ENCODE measurements at places on chromosomes 2 and 18. TPM values are rescaled to one million over a fixed set of nuclear protein-coding genes. Genes with fewer than 3 reads are reported as not detected.

DNA sequence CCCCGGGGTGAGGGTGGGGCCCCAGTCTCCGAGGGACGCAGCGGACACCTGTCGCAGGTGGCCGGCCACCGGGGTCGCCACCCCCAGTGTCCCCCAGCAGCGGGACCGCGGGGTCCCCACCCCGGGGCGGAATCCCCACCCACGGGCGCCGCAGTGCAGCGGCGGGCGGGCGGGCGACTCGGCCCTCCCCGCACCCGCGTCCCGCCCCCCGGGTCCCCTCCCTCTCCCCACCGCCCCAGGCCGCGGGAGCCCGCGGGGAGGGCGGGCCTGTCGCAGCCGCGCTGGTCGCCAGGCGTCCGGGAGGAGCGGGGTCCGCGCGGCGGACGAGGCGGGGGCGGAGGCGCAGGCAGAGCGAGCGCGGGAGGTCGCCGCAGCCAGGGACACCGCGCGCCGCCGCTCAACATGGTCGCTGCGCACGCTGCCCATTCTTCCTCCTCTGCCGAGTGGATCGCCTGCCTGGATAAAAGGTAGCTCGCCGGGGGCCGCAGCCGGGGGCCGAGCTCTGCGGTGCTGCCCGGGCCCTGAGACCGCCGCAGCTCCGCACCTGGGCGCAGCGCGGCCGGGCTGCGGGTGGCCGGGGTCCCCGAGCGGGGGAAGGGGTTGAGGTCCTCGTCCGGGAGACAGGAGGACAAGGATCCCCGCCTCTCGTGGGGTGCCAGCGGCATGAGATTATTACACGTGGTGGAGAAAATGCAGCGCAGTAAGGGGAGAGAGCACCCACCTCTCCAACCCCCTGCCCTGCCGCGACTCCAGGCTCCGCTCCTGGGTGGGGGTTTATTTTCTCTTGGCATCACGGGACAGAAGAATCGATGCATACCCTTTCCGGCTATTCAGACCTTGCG lies at the start of gene RAPGEF4:
Gene RAPGEF4, plus strand, starts transcription at position 264 of the 842 bp plus-strand sequence. Its CDS starts 139 bp downstream, at position 403.
- H3K4me1 ChIP-seq: peaks cover 18% of the 10 kb centered on the region
- H3K27ac ChIP-seq: no peak within 1 kb of the TSS
- peaks cover 12% of the 10 kb centered on the region for H3K27me3 ChIP-seq
- peak within 1 kb of the TSS; percentile 38 for H3K4me3 ChIP-seq
- DNase-seq: no peak
- H3K36me3 ChIP-seq: no peaks in the 10 kb centered on the region

GRCh38 chr18:48157956-48158355 lies 227.5 kb upstream of the SMAD2 start:
- DNase-seq: no peak
- peaks cover 32% of the 10 kb centered on the region for H3K4me1 ChIP-seq
- no peak overlapping the region for H3K4me3 ChIP-seq
- no peaks in the 10 kb centered on the region for H3K27me3 ChIP-seq
- no peak overlapping the region for H3K27ac ChIP-seq

DNA sequence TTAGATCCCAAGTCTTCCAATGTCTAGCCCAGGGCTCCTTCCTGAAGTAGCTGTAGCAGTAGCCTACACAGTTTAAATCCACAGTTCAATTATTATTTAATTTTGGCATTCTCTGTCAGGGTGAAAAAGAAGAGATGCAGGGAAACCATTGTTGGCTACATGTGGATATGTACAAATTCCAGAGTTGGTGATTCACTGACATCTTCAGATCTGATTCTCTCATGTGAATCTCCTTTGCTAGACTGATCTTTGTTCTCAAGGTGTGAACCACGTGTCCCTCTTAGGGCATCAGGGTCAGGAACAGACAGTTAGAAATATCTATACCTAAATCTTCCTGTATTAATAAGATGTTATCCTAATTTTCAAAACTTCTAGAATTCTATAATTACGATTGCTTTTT lies 36.7 kb downstream of the ADCYAP1 start:
- H3K27ac ChIP-seq: no peak overlapping the region
- H3K4me1 ChIP-seq: no peaks in the 10 kb centered on the region
- H3K36me3 ChIP-seq: no peaks in the 10 kb centered on the region
- no peak for DNase-seq

Gene REG3A
- total RNA-seq: 351 TPM

- no peak for DNase-seq
- no peak overlapping the region for H3K4me3 ChIP-seq
- no peaks in the 10 kb centered on the region for H3K27me3 ChIP-seq
- H3K27ac ChIP-seq: no peak overlapping the region
- H3K36me3 ChIP-seq: no peaks in the 10 kb centered on the region
Observed at GRCh38 chr2:41934329-41934958, 113.4 kb upstream of the PKDCC start.

DNA sequence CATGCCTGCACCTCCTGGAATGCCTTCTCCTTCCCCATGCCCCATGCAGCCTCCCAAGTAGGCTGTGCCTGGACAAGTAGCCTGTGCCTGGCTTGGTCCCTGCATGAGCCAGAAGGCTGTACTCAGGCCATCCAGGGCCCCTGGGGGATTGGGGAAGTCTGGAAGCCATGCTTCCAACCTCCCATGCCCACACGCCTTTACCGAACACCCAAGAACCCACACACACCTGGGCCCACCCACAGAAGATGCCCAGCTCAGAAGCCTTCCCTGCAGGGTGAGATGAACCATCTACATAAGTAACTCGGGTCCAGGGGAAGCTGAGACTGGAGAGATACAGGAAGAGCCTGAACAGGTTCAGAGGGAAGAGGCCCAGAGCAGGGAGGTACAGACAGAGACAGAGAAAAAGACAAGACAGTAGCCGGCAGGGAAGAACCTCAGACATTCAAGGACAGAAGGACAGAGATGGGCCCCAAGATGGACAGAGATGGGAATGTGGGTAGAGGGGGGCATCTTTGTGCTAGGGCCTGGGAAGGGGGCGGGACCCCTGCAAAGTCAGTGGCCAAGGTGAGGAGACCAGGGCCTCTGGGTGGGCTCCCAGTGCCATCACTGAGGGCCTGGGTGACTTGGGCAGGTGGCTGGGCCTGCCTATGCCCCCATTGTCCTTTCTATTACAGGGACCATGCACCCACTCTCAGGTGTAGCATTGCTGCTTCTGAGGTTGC lies 4.3 kb downstream of the BIN1 start:
- no peak overlapping the region for H3K4me3 ChIP-seq
- no peaks in the 10 kb centered on the region for H3K36me3 ChIP-seq
- H3K4me1 ChIP-seq: peaks cover 40% of the 10 kb centered on the region
- H3K27me3 ChIP-seq: no peaks in the 10 kb centered on the region

Gene GALR1
- not detected for total RNA-seq

Gene SATB2
- 4.3 TPM for total RNA-seq

Gene SIX3
- total RNA-seq: 0.52 TPM

Gene SPATA3
- total RNA-seq: not detected

- H3K27ac ChIP-seq: no peak overlapping the region
- no peaks in the 10 kb centered on the region for H3K36me3 ChIP-seq
- H3K27me3 ChIP-seq: no peaks in the 10 kb centered on the region
- no peak overlapping the region for H3K4me3 ChIP-seq
Observed at GRCh38 chr2:230046491-230046890, 22.2 kb downstream of the SLC16A14 start.

Gene PLEKHH2
- total RNA-seq: 5.6 TPM

- H3K4me3 ChIP-seq: no peak overlapping the region
- H3K27me3 ChIP-seq: no peaks in the 10 kb centered on the region
- no peak overlapping the region for H3K27ac ChIP-seq
- no peaks in the 10 kb centered on the region for H3K4me1 ChIP-seq
Observed at GRCh38 chr2:64781711-64782390, 128.1 kb upstream of the SERTAD2 start.

Gene CCDC74A
- total RNA-seq: 4.3 TPM

GRCh38 chr18:34867520-34867919 lies 157.4 kb downstream of the DTNA start:
- no peaks in the 10 kb centered on the region for H3K36me3 ChIP-seq
- no peak for DNase-seq
- no peaks in the 10 kb centered on the region for H3K4me1 ChIP-seq
- H3K27ac ChIP-seq: no peak overlapping the region

DNA sequence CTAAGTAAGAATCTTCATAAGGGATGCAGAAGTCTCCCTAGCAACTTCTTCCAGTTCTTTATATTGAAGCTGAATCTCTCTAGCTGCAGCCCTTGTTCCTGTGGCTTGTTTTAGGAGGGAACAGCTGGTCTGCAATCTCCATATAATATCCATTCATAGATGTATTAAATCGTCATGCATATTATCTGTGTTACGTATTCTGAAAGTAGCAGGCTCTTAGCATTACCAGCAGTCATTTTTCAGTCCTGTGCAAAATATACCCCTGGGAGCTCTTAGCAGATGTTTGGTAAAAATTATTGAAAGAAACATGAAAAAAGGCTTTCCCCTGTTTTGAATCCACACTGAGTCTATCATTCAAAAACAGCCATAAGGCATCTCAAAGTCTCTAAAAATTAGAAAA lies 385.3 kb downstream of the IRS1 start:
- H3K36me3 ChIP-seq: no peaks in the 10 kb centered on the region
- H3K27ac ChIP-seq: no peak overlapping the region
- no peak overlapping the region for H3K4me3 ChIP-seq
- H3K4me1 ChIP-seq: no peaks in the 10 kb centered on the region
- no peaks in the 10 kb centered on the region for H3K27me3 ChIP-seq
- DNase-seq: no peak

- DNase-seq: no peak
- no peaks in the 10 kb centered on the region for H3K27me3 ChIP-seq
- no peak overlapping the region for H3K27ac ChIP-seq
- H3K4me1 ChIP-seq: peaks cover 11% of the 10 kb centered on the region
- no peaks in the 10 kb centered on the region for H3K36me3 ChIP-seq
Observed at GRCh38 chr18:61993831-61994230, 101.0 kb upstream of the RNF152 start.

GRCh38 chr18:50742952-50743351 lies 76.9 kb downstream of the MRO start:
- no peak overlapping the region for H3K27ac ChIP-seq
- H3K27me3 ChIP-seq: no peaks in the 10 kb centered on the region
- no peak overlapping the region for H3K4me3 ChIP-seq
- no peaks in the 10 kb centered on the region for H3K4me1 ChIP-seq

Gene TMEM169
- total RNA-seq: 0.26 TPM

DNA sequence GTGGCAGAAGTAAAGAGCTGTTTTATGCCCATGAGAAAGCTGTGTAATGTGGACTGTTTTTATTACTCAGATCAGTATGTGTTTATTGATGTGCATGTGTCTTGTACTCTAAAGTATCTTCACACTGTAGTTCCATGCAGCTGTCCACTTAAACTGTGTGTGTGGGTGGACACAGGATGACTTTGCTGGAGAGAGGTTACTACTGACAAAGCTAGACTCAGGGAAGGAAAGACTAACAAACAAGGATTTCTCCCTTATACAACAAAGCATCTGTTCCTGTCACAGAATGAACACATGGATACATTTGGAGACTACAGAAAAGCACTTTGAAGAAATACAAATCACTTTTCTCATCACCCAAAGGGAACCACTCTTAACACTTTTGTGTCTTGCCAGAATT lies 10.0 kb downstream of the FHOD3 start:
- DNase-seq: no peak
- H3K4me3 ChIP-seq: no peak overlapping the region
- no peaks in the 10 kb centered on the region for H3K27me3 ChIP-seq
- H3K36me3 ChIP-seq: no peaks in the 10 kb centered on the region
- H3K4me1 ChIP-seq: no peaks in the 10 kb centered on the region

Gene FEV
- total RNA-seq: not detected
